ENCODE measurements at places on chromosomes 12 and 14.
A peak's percentile ranks its signal among the peaks of the same experiment; 100 is the strongest.

GRCh38 chr12:16520328-16520727 is 85.6 kb downstream of the LMO3 start:
- no peak for DNase-seq

- no peak for DNase-seq
These were observed 124.8 kb upstream of the RASSF8 start for GRCh38 chr12:25833657-25834056.

GRCh38 chr14:63178912-63179311 is 25.3 kb upstream of the RHOJ start:
- no peak for DNase-seq

GRCh38 chr12:107474639-107475539 is 210.7 kb upstream of the PWP1 start:
- DNase-seq, result no peak

- no peak for DNase-seq
These were observed 51.6 kb downstream of the DERA start for GRCh38 chr12:15962760-15963159.

DNA sequence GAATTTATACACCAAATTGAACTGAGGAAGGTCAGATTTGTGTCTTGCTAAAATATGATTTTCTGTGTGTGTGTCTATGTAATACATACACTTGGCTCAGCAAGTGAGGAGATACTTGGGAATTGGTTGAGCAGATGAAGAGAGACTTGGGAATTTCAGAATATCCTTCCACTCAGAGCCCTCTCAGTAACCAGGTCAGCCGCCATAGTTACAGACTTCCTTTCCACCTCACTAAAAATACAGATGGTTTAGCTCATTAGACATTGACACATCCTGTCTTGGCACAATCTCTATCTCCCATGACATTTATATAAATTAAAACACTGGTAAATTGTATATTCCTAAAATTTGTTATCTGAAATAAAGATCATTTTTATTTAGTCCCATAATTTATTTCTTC is 15.9 kb downstream of the PIK3C2G start:
- no peak for DNase-seq

- no peak for DNase-seq
These were observed 24.2 kb downstream of the TMEM30B start for GRCh38 chr14:61256826-61257468.

GRCh38 chr12:84767079-84767478 is 145.5 kb downstream of the SLC6A15 start:
- no peak for DNase-seq

DNA sequence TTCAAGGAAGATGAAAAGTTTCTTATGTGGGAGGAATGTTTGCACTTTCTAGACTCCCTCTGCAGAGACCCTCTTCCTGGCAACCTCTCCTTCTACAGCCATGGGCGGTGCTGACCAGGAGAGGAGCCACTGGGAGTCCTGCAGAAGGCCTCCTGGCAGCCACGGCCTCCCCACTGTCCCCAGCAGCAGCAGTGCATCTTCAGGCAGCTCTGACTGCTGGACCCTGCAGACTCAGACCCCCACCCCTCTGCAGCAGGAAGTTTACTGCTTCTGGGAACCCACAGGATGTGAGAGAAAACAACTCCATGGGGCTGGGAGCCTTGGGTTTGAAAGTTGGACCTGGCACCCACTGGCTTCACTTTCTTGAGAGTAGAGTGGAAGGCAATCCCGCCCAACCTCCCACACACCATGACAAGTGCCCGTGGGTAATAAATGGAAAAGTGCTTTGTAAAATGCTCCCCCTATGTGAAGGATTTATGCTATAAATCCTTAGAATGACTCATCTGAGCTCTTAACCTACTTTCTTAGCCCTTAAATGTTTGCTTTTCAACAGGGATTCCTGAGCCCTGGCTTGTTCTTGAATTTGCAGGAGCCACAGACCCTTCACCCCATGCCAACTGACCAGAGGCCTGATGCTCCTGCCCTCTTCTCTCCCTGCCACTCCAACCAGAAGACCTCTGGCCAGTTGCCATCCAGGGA is 37.5 kb upstream of the DDX11 start:
- DNase-seq, result no peak

- no peak for DNase-seq
These were observed 17.7 kb downstream of the ETV6 start for GRCh38 chr12:11667171-11667570.

DNA sequence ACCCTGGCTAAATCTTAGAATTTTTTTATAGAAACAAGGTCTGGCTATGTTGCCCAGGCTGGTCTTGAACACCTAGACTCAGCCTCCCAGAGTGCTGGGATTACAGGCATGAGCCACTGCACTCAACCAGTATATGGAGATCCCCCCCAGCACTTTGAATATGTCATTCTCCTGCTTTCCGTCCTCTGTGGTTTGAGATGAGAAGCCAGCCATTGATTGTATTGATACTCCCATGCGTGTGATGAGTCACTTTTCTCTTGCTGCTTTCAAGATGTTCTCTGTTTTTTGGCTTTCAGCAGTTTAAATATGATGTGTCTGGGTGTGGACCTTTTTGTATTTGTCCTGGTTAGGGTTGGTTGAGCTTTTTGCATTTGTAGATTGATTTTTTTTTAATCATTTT is 75.2 kb upstream of the DNM1L start:
- no peak for DNase-seq

DNA sequence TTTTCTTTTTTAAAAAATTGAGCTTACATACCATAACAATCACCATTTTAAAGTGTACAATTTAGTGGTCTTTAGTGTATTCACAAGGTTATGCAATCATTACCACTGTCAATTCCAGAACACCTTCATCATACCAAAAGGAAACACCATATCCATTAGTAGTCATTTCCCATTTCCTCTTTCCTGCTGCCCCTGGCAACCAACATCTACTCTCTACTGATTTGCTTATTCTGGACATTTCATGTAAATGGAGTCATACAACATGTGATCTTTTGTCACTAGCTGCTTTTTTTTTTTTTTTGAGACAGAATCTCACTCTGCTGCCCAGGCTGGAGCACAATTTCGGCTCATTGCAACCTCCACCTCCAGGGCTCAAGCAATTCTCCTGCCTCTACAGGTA is 66.8 kb upstream of the CFL2 start:
- no peak for DNase-seq

DNA sequence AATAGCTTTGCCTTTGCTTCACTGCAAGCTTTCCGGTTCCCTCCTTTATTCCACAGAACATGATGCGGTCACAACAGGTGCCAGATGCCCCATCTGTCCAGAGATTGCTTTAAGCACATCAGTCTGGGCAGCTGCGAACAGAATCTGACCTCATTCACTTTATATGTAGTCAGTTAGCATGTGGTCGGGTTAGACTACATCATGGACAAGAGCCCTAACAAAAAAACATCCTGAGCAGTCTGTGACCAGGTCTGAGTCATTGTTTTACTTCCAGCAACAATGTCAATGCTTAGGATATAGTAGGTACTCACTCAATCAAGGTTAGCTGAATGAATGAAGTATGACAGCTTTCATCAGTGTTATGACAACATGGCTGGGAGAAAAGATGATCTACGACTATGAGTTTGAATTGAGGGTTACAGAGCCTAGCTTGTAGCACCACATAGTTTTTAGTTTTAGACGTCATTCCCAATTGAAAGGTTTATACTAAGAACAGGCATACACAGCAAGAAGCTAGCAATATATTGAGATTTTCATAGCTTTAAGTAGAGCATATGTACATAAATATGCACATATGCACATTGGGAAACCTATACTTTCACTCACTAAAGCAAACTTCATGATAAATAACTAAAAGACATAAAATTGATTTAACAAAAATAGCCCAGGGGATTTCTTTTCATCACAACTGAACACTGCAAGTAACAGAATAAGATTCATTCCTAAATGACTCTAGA is 64.2 kb upstream of the TMCC3 start:
- peak; percentile 49 for DNase-seq

GRCh38 chr12:18421867-18422266 is 160.5 kb downstream of the PIK3C2G start:
- DNase-seq, result no peak

GRCh38 chr12:4064008-4064407 is 190.8 kb upstream of the PARP11 start:
- DNase-seq, result no peak

DNA sequence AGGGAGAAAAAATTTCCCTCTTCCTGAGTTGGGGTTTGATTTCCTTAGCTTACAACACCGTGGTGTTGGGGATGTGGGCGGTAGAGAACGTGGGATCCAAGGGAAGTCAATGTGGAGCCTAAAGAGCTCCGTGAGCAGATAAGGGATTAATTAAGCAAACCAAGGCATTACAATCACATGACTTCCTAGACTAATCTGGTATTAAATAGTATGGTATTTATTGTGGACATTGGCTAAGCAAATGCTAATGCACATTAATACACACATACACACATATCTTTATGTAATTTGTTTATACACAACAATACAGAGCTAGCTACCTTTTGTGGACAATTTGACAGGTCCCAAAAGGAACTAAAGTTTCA is 791 bp upstream of the RNF41 start:
- no peak for DNase-seq

GRCh38 chr12:3453206-3453989 is 37.6 kb upstream of the PRMT8 start:
- DNase-seq, result no peak

DNA sequence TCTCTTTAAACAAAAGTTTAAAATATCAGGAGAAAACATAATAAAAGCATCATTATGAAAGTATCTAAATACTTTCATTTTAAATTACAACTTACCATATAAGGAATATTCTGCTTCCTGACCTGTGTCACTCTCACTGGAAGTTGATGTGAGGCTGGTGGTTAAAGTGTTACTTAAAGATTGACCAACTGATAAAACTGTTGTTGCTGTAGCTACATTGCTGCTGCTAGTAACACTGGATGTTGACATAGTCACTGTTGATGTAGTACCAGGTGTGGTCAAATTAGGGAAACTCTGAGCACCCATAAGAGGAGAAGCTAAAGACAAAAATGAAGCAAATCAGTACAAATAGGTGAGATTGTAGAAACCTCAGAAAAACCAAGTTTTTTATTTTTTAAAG is 79.9 kb downstream of the HECTD1 start:
- DNase-seq, result no peak

GRCh38 chr14:95054346-95055280 is 102.7 kb downstream of the DICER1 start:
- DNase-seq, result no peak

DNA sequence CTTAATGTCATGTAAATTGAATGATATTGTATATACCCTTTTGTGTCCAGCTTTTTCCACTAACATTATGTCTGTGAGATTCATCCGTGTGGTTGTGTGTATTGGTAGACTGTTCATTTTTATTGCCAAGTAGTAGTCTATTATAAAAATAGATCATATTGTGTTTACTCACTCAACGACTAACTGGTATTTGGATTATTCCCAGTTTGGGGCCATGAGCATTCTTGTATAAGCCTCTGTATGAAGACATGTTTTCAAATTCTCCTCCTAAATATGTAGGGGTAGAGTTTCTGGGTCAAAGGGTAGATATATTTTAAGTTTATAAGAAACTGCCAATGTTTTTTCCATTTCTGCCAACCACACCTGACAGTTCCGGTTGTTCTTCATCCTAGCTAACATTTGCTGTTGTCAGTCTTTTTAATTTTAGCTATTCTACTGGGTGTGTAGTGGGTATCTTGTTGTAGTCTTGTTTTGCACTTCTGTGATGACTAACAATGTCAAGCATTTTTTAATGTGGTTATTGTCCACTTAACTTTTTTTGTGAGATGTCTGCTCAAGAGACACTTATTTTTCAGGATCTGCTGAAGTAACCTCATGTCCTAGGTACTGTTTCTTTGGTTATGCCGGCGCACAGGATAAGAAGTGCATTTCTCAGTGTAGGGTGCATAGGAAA is 93.2 kb downstream of the DACT1 start:
- DNase-seq, result no peak

- no peak for DNase-seq
These were observed 64.1 kb upstream of the TSPAN11 start for GRCh38 chr12:30862486-30862885.

DNA sequence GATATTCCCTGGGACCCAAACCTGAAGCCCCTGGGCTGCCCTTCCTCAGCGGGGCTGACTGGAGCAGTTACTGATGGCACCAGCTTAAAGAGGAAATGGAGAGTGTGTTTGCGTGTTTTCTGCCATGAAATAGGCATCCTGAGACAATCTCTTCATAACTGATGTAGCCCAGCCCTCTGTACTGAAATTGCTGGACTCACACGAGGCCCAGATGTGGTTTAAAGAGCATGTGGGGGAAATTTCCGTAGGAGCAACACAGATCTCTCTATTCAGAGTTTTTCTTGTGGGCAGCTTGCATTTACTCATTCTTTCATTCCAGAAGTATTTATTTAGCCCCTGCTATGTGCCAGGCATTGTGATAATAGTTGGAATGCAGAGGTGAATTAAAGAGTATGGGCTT is 782.1 kb upstream of the TBX3 start:
- no peak for DNase-seq

GRCh38 chr12:64082116-64082515 is 140.0 kb downstream of the KICS2 start:
- peak; percentile 74 for DNase-seq

DNA sequence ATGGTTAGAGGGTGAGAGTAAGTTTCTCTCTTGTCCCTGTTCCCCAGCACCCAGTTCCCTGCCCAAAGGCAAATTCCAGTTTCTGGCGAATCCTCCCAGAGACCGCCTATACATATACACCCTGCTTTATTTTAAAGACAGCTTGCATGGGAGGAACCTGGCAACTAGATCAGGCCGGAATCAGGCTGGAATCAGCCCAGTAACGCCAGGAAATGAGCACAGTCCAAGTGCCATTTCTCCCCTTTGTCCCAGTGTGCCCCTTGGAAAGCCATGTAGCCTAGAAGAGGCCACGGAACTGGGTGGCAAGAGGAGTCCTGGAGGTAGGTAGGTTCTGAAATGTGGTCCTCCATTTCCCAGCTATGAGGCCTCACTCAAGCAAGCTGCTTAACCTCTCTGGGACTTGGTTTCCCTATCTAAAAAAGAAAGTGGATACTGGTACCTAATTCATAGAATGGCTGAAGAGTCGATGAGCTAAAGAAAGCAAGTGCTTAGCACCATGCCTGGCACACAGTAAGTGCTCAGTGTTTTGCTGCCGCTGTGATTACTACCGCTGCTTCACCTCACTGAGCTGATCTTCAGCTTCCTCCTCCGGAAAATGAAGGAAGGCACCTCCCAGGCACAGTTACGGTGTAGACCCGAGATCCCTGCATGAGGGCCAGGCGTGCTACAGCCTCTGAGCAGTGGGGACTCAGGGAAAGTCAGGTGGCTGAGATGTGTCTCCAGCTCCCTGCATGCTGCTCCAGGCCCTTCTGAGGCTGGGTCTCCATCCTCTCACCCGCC is 36.4 kb downstream of the PITPNM2 start:
- DNase-seq, result no peak

DNA sequence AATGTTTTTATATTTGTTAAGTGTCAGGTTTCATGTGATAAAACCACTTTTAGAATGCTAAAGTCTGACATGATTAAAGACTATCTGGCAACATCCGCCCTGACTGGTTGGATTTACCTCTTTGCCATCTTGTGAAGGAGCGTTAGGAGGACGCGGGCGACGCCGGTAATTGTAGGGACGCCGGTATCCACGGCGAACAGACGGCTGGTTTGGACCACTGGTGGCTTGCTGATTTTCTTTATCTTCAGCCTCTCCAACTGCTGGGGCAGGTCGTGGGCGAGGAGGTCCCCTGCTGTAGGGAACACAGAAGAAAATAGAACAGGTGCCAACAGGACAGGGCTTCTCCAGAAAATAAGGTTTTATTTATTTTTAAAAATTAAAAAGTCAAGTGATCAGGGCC is 21.3 kb downstream of the YBX3 start:
- no peak for DNase-seq

GRCh38 chr14:22519877-22520685 is 68.9 kb downstream of the DAD1 start:
- no peak for DNase-seq
